ENCODE measurements at places on chromosomes 2 and 18.

DNA sequence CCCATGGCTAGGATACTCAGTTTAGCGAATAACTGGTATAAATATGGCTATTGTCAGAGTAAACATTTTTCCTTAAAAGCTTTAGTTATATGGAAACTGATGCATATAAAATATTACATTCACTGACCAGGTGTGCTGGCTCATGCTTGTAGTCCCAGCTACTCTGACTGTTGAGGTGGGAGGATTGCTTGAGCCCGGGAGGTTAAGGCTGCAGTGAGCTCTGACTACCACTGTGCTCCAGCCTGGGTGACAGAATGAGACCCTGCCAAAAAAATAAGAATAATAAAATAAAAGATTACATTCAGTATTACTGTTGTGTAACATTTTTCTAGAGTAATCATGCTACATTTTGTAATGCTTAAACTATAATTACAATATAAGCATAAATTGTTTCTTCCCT, 350.4 kb upstream of the FSIP2 start:
- DNase-seq: no peak

DNA sequence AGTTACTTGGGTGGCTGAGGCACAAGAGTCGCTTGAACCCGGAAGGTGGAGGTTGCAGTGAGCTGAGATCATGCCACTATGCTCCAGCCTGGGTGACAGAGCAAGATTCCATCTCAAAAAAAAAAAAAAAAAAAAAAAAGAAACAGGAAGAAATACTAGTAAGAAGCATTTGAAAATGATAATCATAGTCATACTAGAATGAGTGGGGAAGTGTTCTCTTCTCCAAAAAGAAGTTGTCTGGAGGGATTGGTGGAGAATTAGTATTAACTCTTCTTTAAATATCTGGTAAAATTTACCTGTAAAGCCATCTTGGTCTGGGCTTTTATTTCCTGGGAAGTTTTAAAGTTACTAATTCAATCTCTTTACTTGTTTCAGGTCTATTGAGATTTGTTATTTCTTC, 131.8 kb downstream of the FAM210A start:
- no peak for DNase-seq

DNA sequence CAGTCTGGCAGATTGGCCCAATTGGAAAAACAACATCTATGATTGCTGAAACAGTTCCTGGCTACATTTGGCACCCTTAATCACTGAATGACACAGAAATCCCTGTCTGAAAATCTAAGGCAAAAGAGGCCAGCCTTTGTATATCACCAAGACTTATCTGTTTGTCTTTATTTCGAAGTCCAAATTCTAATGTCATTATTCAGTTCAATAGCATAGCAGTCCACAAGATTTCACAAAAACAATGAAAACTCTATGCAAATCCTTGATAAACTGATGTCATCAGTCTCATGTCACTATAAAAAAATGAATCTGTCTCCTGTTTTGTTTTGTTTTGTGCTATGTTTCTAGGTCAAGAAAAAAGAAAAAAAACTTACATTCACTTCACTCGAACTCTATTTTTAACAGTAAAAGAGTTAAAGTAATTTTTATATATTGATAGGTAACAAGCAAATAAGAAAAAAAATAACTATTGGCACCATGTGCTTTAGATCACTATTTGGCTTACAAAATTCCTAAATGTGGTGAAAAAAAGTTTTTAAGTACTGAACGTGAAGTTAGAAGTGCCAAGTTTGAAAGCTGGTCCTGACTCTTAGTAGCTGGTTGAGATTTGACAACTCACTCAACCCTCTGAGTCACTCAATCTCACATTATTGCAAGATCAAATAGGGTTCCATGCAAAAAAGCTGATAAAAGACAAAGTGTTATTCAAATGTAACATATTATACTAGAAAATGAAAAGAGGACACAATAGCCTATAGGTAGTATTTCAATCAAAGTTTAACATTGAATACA, 359.3 kb downstream of the IRS1 start:
- DNase-seq: no peak

DNA sequence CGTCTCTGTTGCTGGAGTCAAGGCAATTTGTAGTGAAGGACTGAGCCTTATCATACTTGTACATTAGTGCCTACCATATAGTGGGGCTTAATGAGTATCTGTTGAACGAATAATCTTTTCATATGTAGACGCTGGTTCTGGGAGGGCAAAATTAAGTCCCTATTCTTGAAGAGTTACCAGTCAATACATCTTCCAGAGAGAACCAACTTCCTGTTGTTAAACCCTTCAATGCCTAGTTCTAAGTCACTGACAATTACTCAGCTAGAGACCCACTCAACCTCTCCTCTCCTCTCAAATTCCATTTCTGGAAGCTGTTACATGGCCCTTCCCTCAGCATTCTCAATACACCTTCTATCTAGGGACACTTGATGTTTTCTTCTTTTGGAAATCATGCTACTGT, 1.1 kb upstream of the MOB4 start:
- DNase-seq: no peak

GRCh38 chr2:234285541-234285940, 211.3 kb downstream of the ARL4C start:
- DNase-seq: no peak

- no peak for DNase-seq
Measured at GRCh38 chr2:145411493-145411892, 891.6 kb upstream of the ZEB2 start.

- no peak for DNase-seq
Measured at GRCh38 chr18:44824884-44825283, 144.2 kb downstream of the SETBP1 start.

DNA sequence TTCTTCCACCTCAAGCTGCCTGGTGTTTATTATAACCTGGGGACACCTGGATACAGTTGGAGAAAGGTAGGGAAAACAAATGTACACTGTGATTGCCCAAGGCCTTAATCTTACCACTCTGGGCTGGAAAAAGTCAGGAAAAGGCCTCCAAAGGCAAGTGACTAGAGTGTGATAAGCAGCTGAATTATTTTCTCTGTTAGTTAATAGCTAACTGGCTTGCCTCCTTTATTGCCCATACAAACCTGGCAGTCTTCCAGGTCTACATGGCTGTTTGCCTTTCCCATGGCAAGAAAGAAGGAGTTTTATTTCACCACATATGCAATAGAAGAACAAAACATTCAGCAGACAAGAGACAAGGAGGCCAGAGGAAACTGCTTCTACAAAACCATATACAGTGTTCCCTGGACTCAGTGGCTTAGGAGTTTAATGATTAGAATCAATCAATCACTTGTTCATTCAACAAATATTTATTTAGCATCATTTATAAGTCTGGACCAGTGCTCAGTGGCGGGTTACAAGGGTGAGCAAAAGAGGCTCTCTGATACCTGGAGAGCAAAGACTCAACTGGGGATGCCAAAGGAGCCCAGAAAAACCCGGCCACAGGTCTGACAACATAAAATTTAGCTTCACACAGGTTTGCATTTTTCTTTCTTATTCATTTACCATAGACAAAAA, 27.5 kb upstream of the SUCLG1 start:
- no peak for DNase-seq

GRCh38 chr18:3541549-3542386, 91.8 kb downstream of the TGIF1 start:
- DNase-seq: no peak

DNA sequence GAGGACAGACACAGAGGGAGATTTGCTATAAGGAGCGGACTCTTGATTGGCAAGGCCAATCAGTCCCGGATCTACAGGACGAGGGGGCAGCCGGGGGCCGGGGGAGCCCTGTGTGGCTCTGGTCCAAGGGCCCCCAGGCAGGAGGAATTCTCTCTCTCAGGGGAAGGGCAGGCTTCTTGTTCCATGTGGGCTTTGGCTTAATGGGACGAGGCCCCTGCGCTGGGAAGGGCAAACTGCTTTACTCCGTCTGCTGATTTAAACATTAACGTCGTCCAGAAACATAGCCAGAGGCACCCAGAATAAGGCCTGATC, 75.9 kb downstream of the TMEM18 start:
- no peak for DNase-seq

GRCh38 chr18:75183973-75184493, 24.9 kb downstream of the PTGR3 start:
- DNase-seq: no peak

GRCh38 chr18:56563568-56563967, 74.8 kb downstream of the TXNL1 start:
- no peak for DNase-seq

- DNase-seq: no peak
Measured at GRCh38 chr2:158997037-158997790, 28.8 kb downstream of the TANC1 start.

GRCh38 chr18:26637983-26638382, 89.6 kb upstream of the KCTD1 start:
- no peak for DNase-seq

- no peak for DNase-seq
Measured at GRCh38 chr2:24616616-24617015, 125.6 kb downstream of the NCOA1 start.

GRCh38 chr2:1752751-1753150, 8.4 kb upstream of the PXDN start:
- no peak for DNase-seq

- no peak for DNase-seq
Measured at GRCh38 chr2:126880817-126881216, 17.9 kb upstream of the TEX51 start.

DNA sequence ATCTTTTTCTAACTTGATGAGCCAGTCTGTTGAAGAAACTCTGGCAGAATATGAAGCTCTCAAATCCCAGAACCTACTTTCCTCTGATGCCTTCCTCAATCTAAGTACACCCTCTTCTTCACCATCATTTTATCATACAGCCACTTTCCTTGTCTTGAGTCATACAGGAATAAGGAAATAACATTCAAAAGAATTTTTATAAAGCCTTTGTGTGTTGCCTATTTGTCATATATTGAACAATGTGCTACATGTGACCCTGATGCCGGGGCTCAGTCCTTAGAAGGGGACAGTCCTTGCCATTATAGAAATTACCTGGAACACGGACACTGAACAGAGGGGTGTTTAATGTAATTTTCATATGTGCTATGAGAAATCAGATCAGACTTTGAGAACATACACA, 27.4 kb downstream of the RAPGEF4 start:
- no peak for DNase-seq

DNA sequence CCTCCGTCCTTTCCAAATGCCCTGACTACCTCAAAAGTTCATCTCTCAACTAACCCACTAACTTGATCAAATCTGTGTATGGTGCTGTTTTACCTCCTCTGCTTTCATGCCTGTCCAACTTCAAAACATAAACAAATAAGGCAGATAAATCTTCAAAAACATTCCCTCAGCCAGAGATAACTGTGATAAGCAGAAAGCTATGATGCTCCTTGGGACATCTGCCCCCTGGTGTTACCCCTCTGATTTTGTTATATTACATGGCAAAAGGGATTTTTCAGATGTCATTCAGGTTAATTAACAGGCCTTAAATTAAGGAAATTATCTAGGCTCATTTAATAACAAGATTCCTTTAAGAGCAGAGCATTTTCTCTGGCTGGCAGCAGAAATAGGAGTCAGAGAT, 810.8 kb upstream of the CHAC2 start:
- DNase-seq: no peak

- no peak for DNase-seq
Measured at GRCh38 chr18:27668158-27668557, 483.1 kb upstream of the CHST9 start.

- no peak for DNase-seq
Measured at GRCh38 chr2:180356676-180357075, 349.6 kb upstream of the CWC22 start.

GRCh38 chr2:205772983-205773382, 90.7 kb downstream of the NRP2 start:
- DNase-seq: no peak

DNA sequence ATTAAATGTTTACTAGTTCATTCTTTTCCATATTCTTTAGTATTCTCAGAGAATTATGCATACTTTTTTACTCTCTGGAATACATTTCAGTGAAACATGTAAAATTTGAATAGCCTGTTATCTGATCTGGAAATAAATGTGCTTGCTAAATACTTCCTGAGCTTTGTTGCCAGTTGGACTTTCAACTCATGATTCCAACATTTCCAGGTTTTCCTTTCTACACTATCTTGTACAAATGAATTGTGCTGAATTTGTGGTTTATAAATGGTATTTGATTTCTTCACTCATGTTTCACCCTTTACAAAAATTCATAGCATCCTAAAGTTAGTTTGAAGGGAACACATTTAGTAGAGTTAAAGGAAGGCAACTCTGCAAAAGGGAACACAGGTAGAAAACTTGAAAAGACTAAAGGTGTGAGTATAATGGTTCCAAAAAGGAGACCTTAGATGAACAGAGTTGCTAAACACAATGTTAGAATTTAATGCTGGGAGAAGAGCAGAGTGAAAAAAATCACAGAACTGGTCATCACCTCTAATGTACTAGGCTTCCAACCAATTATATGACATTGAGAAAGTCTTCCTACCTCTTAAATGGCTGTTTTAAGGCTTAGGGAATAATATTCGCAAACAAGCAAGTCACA, 28.6 kb downstream of the SYT4 start:
- no peak for DNase-seq

GRCh38 chr18:27497246-27497645, 312.1 kb upstream of the CHST9 start:
- DNase-seq: no peak

DNA sequence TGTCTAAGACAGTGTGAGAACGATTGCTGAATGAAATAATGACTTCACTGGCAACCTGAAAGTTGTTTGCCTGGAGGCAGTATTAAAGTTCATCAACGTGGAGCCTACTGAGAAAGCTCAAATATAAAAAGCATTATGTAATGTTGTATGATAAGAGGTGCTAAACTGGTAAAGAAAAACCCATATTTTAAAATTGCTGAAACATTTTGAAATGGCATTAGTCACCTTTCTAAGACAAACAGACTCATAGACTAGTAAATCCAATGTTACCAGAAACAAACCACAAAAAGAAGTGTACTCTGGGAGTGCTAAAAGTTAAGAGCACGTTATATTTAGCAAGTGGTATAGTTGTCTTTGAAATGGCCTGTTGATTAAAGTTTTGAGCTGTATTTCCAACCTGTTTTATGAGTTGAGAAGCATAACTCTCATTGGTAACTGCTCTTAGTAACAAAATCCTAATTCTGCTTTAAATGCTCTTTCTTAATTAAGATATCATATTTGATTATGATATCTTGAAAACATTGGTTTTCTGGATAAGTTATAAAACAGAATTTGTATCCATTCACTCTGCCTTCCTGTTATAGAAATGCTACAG, 62.7 kb downstream of the CYP1B1 start:
- DNase-seq: no peak

DNA sequence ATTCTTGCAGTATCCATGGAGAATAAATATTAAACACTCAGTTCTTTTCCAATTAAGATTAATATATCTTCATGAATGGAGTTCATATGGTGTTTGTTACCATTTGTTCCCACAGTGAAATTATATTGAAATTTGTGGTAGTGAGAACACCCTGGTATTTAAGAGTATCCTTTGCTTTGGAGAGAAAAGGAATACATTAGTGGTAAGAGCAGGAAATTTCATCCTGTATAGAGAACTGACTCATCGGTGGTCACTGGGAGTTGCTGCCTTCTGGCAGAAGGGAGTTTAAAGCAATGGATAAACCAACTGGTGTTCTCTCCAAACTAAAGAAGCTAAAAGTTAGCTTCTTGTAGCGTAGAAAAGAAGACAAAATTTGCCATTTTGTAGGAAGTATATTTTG, 107.3 kb downstream of the MYO1B start:
- no peak for DNase-seq
